ENCODE measurements at places on chromosomes 1 and 21.

- no peak for DNase-seq
These were observed 24.5 kb downstream of the IRF2BP2 start for GRCh38 chr1:234585330-234586055.

- DNase-seq, result no peak
These were observed 182.5 kb downstream of the AKT3 start for GRCh38 chr1:243667591-243667990.

GRCh38 chr1:108669679-108670078 lies 8.8 kb upstream of the HENMT1 start:
- no peak for DNase-seq

GRCh38 chr1:90501281-90501680 lies 215.8 kb downstream of the BARHL2 start:
- DNase-seq, result peak; percentile 8

GRCh38 chr1:192087334-192087733 lies 70.9 kb upstream of the RGS18 start:
- no peak for DNase-seq

GRCh38 chr1:178864326-178864725 lies 6.6 kb downstream of the ANGPTL1 start:
- DNase-seq, result no peak

GRCh38 chr21:21373969-21374368 lies 375.8 kb downstream of the NCAM2 start:
- no peak for DNase-seq

DNA sequence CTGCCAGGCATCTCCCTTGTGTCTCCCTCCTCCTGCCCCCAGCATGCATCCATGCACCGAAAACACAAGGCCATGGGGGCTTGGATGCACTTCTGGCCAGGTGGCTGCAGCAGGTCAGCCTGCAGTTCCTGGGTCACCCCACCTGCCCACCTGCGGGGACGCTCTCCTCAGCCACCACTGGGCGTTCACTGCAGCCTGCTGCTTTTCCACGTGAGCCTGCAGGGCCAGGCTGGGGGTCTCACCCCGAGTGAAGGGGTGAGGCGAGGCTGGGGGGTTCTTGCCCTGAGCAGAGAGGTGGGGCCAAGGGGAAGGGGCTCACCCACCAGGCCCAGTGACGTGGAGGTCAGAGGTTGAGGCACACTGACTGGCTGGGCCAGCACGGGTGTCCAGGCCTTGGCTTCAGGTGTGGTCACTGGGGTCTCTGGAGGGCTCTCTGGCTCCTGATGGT lies 64.6 kb downstream of the WNT9A start:
- DNase-seq, result no peak

- DNase-seq, result no peak
These were observed 3.9 kb downstream of the PLA2G2D start for GRCh38 chr1:20115479-20115878.

DNA sequence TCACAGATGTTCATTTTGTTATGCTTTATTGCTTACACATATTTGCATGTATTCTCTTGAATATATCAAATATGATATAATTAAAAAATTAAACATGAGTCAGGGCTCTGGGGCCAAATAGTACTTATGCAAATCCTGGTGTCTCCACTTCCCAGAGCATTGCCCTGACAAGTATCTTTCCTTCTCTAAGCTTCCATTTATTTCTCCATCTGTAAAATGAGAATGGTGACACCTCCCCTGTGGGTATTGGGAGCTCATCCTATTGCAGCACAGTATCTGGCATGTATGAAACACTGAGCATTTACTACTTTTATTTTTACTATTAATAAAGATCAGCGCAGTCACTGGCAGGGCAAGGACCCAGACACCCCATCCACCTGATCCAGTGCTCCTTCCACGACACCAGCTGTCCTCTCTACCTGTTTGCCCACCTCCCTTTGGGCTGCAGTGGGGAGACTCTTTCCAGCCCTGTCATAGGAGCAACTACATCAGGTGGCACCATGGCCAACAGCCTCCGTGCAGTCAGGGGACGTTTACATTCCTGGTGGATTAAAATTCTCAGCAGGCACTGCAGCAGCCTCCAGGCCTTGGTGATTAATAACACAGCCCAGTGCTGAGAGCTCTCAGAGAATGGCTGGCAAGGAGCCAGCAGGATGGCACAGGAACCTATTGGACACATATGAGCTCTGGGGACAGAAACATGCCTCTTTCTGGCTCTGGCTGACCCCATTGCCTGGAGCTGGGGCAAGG lies 113.0 kb downstream of the DMRTB1 start:
- peak; percentile 84 for DNase-seq

DNA sequence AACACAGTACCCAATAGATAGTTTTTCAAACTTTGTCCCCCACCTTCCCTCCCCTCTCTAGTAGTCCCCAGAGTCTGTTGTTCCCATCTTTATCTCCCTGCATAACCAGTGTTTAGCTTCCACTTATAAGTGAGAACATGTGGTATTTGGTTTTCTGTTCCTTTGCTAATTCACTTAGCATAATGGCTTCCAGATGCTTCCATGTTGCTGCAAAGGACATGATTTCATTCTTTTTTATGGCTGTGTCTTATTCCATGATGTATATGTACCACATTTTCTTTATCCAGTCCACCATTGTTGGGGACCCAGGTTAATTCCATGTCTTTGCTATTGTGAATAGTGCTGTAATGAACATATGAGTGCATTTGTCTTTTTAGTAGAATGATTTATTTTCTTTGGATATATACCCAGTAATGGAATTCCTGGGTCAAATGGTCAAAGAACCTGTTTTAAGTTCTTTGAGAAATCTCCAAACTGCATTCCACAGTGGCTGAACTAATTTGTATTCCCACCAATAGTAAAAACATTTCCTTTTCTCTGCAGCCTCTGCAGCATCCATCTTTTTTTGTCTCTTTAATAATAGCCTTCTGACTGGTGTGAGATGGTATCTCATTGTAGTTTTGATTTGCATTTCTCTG lies 126.0 kb downstream of the AK5 start:
- no peak for DNase-seq

DNA sequence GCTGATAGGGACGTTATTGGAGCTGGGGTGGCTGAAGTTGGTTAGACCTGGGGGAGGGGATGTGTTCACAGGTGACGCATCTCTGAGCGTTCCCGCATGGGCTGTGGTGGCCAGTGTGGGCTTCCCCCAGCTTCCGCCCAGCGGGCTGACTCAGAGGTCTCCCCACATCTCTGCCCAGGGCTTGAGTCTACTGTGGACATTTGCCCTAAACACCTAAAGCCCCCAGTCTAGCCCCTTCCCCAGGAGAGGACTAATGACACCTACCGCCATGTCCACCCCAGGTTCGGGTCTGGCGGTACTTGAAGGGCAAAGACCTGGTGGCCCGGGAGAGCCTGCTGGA lies 2.0 kb downstream of the AGRN start:
- DNase-seq, result no peak

DNA sequence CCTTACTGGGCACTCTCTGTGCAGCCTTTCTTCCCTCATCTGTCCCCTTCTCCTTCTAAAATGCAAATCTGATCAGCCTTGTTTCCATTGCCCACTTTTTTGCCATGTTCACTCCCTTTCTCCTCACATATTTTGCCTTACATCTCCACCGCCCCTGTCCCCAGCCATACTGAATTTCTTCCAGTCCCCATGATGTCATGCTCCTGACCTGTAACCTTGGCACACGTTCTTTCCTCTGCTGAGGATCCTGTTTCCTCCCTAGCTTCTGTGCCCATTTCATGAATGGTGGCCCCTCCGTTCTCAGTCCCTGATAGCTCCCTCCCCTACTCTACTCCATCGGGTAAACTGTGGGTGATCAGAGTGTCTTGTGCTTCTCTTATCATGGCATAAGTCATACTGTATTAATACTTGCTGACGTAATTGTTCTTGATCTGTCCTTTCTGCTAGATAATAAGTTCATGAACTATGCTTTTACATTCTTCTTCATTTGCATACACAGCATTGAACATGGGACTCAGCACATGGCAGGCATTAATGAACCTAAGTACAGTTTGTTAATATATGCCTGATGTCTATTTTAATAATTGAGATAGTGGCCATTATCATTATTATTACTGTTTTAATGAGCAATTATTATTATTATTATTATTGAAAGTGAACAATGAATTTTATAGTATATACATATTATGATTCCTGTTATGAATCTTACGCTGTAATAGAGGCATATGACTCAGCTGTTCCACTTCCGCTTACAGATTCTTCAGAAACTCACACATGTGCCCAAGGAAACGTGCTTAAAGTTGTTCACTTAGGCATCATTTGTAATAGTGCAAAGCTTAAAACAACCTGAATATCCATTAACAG lies 28.5 kb downstream of the MAP3K21 start:
- DNase-seq, result no peak

DNA sequence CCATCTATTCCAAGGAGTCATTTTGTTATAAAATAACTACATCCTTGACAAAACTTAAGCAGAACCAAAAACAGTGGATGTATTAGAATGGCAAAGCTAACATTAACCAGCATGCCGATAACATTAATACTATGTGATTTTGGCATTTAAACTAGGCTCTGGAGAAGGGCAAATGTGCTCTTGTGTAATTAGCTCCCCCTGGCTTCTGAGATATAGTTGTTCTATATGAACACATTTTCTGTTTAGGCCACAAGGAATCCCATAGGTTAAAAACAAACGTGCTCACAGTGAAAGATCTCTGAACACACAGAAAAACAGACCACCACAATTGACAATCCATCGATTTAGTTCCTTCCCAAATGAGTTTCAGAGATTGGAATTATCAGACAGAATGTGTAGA lies 57.4 kb upstream of the TARS2 start:
- DNase-seq, result peak; percentile 40

GRCh38 chr1:177656598-177656997 lies 313.3 kb downstream of the SEC16B start:
- DNase-seq, result no peak

DNA sequence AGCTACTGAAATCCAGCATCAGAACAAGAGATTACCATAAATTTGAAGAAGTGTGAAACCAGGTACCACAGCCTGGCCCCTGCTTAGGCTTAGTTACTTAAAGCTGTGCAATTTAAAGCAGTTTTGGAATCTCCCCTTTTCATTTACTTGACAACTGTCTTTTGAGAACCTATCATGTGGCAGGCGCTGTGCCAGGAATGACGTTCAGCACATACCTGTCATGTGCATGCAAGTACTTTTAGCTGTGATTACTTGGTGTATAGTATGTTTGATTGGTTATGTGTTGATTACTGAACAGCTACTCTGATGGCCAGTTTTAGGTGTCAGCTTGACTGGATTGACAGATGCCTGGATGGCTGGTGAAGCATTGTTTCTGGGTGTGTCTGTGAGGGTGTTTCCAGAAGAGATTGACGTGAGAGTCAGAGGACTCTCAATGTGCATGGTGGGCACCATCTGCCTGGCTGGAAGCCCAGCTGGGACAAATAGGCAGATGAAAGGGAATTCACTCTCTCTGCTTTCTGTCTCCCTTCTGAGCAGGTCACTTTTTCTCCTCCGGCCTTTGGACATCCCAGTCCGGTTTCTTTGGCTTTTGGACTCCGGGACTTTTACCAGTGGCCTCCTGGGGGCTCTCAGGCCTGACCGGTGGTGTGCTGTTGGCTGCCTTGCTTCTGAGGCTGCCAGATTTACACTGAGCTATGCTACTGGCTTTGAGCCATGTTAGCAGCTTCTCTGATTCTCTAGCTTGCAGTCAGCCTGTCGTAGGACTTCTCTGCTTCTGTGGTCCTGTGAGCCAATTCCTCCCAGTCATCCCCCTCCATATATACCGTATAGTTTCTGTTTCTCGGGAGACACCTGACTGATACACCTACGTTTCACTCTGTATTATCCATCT lies 178.0 kb downstream of the RYR2 start:
- DNase-seq, result no peak

- no peak for DNase-seq
These were observed 28.4 kb downstream of the RNF2 start for GRCh38 chr1:185073725-185074124.

DNA sequence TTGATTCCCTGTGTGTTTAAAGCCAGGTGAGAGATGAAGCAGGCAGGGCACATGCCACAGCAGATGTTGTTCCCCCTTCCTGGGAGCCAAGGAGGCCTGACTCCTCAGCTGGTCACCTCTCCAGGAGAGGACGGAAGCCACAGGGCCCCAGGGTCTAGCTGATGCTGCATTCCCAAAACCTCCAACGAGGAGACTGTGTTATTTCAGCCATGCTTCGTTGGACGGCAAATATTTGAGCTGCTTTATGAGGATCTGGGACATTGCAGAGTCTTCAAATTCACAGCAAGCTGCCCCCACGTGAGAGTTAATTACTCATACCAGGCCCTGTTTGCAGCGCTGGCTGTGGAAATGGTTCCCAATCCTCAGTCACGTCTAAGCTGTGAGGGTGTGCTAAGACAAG lies 85.3 kb downstream of the CDC7 start:
- DNase-seq, result peak; percentile 40

GRCh38 chr1:63343922-63344321 lies 21.6 kb downstream of the FOXD3 start:
- DNase-seq, result no peak

- DNase-seq, result no peak
These were observed 4.2 kb downstream of the NECTIN4 start for GRCh38 chr1:161085165-161085564.

GRCh38 chr1:86429122-86429725 lies 5.3 kb downstream of the CLCA2 start:
- DNase-seq, result no peak

- peak; percentile 65 for DNase-seq
These were observed 217.3 kb downstream of the PTPRU start for GRCh38 chr1:29453502-29454240.

- DNase-seq, result no peak
These were observed 598.3 kb upstream of the CAMK1G start for GRCh38 chr1:208985231-208985630.
